ENCODE measurements at places on chromosomes 4 and X.

GRCh38 chr4:47155919-47156318 lies 124.6 kb downstream of the GABRB1 start:
- no peak for DNase-seq

DNA sequence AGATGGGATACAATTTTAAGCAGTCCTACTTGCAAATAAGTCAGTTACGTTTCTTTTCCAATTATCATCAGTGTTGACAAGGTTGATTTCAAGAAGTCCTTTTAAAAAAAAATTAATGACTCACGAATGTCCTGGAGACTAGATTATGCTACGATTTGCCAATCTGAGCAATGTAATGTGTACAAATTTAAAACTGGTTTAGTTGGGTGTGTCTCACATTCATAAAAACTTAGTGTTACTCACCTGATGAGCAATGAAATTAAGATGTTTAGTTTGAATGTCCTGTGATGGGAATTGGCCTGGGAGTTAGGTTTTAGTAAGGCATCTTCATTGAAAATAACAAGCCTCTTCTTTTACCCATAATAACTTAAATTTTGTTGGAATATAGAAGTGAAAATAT lies 136.7 kb upstream of the POF1B start:
- no peak for DNase-seq

- no peak for DNase-seq
Observed at GRCh38 chrX:130885996-130886395, 17.0 kb downstream of the ENOX2 start.

DNA sequence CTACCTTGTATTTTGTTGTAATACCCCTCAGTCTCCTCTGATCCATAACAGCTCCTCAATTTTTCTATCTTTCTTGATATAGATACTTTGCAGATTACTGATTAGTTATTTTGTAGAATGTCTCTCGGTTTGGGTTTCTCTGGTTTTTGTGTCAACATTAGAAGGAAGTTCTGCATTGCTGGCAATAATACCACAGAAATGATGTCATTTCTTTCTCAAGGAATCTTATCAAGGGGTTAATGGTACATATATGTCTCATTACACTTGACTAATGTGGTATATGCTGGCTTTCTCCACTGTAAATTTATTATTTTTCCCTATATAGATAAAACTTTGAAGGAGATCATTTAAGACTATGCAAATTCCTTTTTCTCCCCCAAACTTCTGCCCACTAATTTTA lies 183.6 kb upstream of the DKK2 start:
- no peak for DNase-seq

- no peak for DNase-seq
Observed at GRCh38 chr4:101035487-101035886, 311.8 kb downstream of the PPP3CA start.

- DNase-seq, result peak; percentile 29
Observed at GRCh38 chrX:29478336-29479069, 736.9 kb upstream of the MAGEB2 start.

- DNase-seq, result no peak
Observed at GRCh38 chr4:65083076-65083475, 587.2 kb downstream of the EPHA5 start.

Measured in SK-N-DZ (cell line).